HuH-7.5 (cell line): ENCODE measurements at places on chromosomes 4 and X.

DNA sequence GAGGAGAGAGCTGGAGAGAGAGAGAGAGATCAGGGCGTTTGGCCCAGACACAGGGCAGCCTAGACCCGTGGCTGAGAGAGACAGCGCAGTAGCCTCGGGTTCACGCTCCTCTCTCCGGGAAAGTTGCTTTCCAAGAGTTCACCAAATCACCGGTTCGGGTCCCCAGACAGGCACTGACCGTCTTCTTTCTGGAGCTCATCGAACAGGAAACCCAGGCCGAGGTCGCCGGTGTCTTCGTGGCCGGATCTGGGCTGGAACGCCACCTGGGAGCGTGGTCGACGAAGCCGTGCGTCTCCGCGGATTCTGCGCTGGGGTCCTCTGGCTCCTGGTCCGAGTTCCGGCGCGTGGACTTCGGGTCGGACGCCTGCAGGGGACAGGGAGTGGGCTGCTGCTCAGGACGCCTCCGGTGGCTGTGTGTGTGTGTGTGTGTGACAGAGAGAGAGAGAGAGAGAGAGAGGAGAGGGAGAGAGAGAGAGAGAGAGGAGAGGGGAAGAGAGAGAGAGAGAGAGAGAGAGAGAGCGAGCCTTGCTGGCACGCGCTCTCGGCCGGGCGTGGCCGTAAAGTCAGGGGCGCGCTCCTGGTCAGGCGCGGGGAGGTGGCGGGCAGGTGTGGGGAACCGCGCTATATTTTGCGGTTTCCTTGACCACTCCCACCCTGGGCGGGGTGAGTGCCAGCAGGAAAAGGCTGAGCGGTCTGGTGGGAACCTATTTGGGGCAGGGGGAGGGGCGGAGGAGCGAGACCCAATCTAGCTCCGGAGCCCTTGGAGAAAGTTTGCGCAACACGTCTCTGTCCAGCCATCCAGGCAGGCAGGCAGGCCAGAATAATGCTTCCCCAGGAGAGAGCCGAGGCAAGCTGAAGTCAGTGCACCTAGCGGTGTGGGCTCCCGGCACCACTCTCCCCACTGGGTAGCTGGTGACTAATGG is 62.1 kb downstream of the RHOXF2B start:
- DNase-seq = no peak

- DNase-seq = no peak
These were observed 617.7 kb upstream of the SMIM31 start for GRCh38 chr4:164136180-164136616.

DNA sequence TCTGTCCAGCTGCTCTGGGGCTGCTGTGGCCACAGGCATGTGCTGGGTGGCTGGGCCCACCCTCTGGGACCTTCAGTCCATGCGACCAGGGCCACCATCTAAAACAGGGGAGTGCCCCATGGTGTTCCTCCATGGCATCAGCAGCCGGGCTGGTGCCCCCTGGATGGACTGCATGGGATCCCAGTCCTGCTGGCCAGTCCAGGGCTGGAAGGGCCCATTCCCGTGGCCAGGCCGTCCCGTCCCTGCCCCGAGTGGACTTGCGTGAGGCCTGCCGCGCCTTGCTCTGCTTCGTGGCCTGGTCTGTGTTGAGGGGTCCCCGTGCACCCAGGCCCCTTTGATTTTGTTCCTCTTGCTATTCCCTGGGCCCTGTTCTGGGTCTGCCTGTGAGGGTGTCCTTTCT is 36.4 kb downstream of the SORCS2 start:
- no peak for DNase-seq

- DNase-seq = no peak
These were observed 103.3 kb downstream of the DHRSX start for GRCh38 chrX:2397229-2398063.

GRCh38 chr4:57426779-57427395 is 316.7 kb upstream of the IGFBP7 start:
- DNase-seq = peak; percentile 26

GRCh38 chr4:150385606-150386005 is 196.3 kb upstream of the MAB21L2 start:
- no peak for DNase-seq

DNA sequence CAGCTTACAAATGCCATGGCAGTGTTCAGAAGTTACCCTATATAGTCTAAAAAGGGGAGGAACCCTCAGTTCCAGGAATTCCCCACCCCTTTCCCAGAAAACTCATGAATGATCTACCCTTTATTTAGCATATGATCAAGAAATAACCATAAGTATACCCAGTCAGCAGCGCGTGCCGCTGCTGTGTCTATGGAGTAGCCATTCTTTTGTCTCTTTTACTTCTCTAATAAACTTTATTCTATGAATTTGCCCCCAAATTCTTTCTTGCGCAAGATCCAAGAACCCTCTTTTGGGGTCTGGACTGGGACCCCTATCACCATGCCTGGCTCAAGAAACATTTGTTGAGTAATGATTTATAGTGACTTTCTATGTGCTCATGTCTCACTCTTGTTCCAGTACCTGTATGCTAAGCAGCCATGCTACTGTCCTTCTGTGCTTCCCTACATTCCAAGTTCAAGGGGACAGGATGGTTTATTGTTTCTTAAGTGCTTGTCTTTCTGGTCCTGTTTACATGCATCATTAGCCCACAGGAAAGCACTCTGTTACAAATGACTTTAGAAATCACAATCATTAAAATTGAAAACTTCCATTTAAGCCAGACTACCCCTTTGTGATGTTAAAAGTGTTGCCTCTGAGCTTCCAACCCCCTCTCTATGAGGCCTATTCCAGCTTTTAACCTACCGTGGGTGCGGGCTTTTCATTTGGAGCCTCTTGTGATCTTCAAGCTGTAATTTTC is 63.4 kb upstream of the S100G start:
- no peak for DNase-seq

GRCh38 chr4:99411041-99411440 is 24.1 kb downstream of the ADH7 start:
- no peak for DNase-seq

DNA sequence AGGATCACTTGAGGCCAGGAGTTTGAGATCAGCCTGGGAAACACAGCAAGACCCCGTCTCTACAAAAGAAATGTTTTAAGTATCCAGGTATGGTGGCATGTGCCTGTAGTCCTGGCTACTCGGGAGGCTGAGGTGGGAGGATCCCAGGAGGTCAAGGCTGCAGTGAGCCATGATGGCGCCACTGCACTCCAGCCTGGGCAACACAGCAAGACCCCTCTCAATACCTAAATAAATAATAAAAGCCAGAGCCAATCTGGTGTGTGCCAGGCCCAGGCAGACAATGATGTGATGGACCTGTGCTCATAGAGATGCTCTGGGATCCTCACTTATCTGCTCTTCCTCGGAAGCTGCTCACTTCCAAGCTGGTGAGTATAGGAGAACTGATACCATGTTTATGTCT is 18.2 kb upstream of the SASH3 start:
- no peak for DNase-seq

- DNase-seq = no peak
These were observed 127.8 kb downstream of the PHKA2 start for GRCh38 chrX:18855919-18856644.

DNA sequence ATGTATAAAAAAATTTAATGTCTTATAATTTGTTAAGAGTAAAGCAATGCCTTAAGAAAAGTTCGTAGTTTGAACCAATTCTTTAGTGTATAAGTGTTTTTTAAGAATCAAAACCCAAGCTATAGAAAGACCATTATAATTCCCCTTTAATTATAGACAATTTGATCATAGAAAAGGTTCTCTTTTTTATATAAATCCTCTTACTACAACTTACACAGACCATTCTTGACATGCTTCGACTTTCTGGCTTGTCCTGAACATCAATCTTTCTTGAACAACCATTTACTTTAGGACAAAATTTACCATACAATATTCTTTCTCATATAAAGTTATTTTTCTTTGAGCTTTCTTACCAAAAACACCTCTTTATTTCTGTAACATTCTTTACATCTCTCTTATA is 330.5 kb upstream of the SPANXN1 start:
- DNase-seq = no peak

GRCh38 chr4:24477919-24478318 is 106.4 kb downstream of the DHX15 start:
- no peak for DNase-seq

DNA sequence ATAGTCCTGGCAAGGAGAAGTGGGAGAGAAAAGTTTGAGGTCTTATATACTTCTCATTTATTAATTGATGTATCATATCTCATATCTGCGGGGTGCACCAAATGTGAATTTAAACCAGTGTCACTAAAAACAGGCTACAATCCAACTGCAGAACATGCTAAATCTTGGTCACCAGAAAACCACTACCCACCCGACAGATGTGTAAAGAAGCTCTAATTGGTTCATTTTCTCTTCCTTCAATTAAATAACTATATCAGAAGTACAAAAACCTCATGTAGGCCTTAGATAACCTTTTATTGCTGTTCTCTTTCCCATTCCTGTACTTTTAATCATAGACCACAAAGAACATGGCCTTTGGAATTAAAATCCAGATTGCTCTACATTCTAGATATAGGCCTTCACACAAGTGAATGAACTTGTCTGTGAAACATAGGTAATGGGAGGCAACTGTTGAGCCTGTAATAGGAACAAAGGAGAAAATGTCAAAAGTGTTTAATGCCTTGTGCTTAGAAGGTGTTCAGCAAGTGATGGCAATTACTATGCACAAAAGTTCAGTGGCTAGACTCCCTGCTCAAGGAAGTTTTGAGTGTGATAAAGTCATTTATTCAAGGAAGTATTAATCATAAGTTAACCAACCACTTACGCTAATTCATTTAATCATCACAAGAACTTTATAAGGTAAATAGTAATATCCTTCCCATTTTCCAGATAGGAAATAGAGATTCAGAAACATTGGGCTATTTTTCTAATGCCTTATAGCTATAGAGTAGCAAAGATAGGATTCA is 425.6 kb downstream of the INPP4B start:
- DNase-seq = no peak

DNA sequence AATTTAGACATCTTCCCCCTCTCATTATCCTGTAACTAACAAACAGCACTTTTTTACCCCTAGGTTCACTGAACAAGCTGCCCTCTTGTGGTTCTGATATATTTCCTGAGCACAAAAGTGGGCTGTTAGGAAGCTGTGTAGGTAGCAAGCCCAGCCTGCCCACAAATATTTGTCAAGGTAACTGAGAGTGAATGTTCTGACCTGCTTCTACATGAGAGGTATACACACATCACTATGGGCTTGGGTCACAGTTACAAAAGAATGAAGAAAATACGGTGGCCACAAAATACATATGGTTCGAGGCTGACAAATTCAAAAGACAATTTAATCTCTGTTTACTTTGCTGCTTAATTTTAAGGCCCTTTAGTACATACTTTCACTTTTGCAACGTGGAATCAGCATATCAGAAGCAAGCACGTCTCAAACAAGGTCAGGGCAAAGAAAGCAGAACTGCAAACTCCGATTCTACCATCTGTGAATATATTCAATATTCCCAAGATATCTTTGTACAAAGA is 78.7 kb downstream of the RBM47 start:
- no peak for DNase-seq

GRCh38 chrX:41522671-41523070 is 75.5 kb downstream of the NYX start:
- DNase-seq = no peak

- peak; percentile 4 for DNase-seq
These were observed 1578.3 kb upstream of the TENM3 start for GRCh38 chr4:180664766-180665368.

DNA sequence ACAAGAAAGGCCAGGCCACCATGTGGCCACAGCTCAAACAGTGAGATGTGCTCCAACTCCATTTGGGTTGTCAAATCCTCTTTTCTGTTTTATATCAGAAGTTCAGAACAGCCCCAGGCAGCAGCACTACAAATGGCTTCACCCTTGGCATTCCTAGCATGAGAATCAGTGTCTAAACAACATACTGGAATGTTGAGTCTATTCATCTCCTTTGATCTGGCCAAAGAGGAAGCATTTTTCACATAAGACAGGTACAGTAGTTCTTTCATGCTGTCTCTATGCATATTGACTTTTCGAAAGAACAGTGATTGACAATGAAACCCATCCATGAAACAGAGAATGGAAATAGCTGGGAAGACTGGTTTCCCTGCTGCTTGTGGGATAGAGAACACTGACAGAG is 289.5 kb downstream of the USP46 start:
- DNase-seq = no peak

- DNase-seq = no peak
These were observed 534.8 kb upstream of the LCORL start for GRCh38 chr4:18556402-18556801.

- no peak for DNase-seq
These were observed 105.1 kb upstream of the RAPGEF2 start for GRCh38 chr4:158997660-158998349.

DNA sequence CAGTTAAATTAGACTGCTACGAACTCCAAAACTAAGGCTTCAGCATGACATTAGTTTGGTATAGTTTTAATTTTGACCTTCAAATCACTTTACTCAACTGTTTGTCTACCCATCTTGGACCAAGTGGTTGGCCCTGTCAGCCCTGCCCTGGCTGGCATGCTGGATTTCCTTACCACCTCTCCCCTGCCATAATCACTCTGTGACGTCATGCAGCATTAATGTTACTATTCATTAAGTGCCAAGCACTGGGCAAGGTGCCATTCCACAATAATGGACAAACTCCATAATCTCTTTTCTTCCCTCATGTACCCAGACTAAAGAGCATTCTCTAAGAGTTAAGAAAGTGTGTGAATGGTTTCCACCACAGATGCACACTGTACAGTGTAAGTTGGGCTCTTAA is 277.0 kb upstream of the INTU start:
- no peak for DNase-seq

DNA sequence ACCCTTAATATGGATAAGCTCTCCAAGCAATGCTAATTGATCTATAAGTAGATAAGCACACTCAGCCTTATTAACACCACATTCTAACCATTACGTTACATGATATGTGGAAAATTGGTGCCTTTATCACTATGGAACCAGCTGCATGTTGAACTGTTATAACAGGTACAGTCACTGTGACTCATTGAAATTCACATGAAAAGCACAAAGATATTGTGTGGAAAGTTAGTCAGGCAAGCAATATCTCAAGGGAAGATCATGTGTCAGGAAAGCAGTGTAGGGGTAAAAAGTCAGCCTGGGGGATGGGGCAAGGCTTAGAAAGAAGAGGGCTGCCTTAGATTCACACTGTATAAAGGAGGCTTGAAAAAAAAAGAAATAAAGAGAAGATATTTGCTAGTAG is 313.7 kb upstream of the SMIM31 start:
- no peak for DNase-seq

DNA sequence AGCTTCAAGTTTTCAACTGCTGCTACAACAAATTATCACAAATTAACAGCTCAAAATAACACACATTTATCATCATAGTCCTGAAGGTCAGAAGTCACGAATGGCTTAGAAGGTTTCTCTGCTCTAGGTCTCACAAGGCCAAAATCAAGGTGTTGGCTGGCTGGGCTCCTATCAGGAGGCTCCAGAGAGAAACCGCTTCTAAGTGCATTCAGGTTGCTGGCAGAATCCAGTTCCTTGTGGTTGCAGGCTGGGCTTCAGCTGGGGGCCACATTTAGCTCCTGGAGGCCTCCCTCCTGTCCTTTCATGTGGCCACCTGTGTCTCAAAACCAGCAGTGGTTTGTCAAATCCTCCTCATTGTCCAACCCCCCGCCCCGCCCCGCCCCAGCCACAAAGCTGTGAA is 15.4 kb downstream of the MRFAP1 start:
- no peak for DNase-seq

- DNase-seq = no peak
These were observed 145.2 kb upstream of the SCML1 start for GRCh38 chrX:17592117-17592516.
